NCI-H446 (cell line): ENCODE measurements at places on chromosomes 16 and 17.

GRCh38 chr17:46732754-46733398, 85.6 kb downstream of the WNT3 start:
- DNase-seq: no peak

DNA sequence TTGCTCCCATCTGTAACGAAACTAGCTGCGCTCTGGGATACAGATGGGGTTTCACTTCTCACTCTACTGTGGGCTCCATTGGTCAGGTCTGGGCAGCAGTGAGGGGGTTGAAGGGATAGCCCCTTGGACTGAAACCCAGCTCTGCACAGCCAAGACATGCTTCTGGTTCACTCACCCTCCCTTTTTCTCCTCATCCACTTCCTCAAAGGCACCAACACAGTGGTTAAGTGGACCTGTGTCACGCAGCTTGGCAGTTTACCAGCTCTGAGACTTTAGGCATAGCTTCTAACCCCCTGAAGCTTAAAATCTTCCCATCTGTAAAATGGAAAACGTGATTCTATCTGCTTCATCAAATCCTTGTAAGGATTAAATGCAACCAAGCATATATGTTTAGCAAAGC, 11.5 kb upstream of the KRT38 start:
- no peak for DNase-seq

GRCh38 chr17:55314784-55315491, 50.2 kb downstream of the HLF start:
- no peak for DNase-seq

- no peak for DNase-seq
These were observed 33.0 kb downstream of the USP10 start for GRCh38 chr16:84732674-84733352.

GRCh38 chr16:23960081-23960885, 124.5 kb downstream of the PRKCB start:
- no peak for DNase-seq

GRCh38 chr17:81863123-81863675, 2.9 kb upstream of the P4HB start:
- DNase-seq: no peak

DNA sequence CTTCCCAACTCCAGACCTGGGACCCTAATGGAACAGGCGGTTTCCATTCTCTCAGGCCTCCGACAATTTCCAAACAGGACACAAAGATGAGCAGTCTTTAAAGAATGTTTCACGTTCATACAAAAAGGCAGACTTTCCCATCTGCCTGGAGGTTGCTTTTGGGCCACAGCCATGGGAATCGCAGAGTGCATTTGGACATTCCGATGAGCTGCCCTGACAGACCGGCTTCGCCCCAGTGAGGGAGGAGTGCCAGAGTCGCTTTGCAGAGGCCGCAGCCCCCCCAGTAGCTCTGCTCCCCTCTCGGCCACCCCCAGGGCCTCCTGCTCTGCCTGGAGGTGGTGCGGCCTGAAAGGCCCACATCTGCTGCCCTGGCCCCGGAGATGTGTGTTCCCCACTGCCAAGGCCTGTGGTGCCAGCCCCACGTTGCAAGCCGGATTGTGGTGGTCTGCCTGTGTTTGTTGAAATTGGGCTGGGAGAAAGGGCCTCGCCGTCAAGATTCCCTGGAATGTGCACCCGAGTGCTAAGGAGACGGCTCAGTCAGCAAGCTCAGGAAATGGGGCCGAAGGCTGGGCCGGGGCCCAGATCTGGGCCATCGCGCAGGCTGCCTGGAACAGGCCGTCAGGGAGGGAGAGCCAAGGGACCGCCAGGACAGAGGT, 89.8 kb downstream of the C16orf95 start:
- no peak for DNase-seq

GRCh38 chr16:5506021-5506420, 408.4 kb upstream of the EEF2KMT start:
- DNase-seq: no peak

GRCh38 chr16:85185303-85186100, 73.2 kb upstream of the CIBAR2 start:
- no peak for DNase-seq

- no peak for DNase-seq
These were observed 36.8 kb downstream of the PRMT7 start for GRCh38 chr16:68347605-68348004.

DNA sequence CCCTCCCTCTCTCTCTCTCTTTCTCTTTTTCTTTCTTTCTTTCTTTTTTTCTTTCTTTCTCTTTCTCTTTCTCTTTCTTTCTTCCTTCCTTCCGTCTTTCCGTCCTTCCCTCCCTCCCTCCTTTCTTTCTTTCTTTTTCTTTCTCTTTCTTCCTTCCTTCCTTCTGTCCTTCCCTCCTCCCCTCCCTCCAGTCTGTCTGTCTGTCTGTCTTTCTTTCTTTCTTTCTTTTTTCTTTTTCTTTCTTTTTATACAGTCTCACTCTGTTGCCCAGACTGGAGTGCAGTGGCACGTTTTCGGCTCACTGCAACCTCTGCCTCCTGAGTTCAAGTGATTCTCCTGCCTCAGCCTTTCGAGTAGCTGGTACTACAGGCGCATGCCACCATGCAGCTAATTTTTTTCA, 14.4 kb downstream of the CA4 start:
- DNase-seq: no peak

DNA sequence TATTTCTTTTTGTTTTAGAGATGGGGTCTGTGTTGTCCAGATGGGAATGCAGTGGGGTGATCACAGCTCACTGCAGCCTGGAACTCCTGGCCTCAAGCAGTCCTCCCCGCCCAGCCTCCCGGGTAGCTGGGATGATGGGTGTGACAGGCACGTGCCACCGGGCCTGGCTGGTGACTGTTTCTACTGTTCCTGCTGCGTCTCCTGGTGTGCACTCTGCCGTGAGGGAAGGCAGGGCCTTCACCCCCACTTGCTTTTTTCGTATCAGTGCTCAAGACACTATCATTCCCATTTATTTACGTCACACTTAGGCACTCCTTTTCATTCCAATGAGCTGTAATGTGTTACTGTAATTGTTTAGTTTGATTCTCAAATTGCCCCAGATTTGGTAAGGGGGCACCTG, 25.3 kb upstream of the PVALEF start:
- no peak for DNase-seq

DNA sequence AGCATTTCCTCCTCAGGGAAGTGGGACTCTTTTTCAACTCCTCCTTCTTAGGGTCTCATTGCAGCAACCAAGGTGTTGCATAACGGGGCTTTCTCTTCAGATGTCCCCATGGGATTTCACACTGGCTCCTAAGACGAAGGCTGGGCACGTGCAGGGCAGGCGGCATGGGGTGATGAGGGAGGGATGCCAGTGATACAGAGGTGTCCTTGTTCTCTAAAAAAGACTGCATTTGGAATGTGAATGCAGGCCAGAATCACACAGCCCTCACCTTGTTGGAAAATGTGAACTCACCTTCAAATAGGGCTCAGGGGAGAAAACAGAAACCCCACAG, 105.6 kb downstream of the XYLT1 start:
- no peak for DNase-seq

DNA sequence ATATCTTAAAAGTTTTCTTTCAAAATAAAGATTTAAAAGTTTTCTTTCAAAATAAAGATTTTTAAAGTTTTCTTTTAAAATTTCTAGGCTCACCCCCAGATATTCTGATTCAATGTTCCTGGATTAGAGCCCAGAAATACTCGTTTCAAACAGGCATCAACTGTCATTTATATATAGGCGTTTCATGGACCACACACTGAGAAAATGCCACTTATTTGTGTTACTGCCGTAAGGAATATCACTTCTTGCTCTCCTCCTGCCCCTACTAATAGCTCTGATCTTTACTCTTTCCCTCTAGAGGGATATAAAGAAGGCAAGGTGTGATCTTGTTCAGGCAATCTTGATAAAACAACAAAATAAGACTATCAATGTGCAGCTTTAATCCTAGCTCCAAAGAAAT, 1324.1 kb downstream of the CDH8 start:
- DNase-seq: no peak

DNA sequence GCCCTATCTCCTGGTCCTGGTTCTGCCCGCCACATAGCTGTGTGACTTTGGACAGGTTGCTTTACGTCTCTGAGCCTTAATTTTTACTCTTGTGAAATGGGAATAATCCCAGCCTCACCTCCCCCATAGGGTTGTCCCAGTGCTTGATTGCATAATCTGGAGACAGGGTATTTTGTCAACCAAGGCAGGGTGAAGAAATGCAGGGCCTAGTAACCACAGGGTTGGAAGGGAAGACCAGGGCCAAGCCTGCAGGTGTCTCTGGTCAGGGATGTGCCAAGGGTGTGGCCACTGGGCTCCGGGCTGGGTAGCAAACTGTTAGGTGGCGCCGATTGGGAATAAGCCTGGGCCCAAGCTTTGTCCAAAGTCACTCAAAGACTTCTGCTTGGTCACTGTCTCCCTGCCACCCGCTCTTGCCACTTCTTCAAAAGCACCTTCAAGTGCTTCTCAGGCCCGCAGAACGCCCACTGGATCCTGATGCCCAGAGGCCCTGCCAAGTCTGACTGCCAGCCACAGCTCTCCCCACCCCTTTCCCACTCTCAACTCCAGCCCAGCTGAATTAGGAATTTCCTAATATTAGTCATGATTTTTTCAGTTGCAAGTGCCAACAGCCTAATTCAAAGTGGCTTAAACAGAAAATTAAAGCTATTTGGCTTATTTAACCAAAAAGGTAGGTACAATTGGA, 20.6 kb upstream of the COL1A1 start:
- DNase-seq: no peak

DNA sequence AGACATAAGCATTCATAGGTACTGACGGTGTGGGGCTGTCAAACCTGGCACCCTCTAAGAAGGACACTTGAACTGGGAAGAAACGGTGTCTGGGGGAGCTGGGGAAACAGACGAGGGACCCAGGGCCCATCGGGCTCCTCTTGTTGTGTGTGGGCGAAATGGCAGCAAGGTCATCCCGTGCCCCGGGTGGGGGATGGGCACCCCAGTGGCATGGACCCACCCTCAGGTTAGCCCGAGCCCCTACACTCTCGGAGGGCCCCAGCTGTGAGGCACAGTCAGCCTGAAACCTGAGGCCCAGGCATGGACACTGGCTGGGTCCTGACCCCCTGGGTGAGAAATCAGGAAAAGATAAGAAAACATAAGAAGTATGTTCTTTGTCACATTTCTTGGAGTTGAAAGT, 57.1 kb downstream of the MYO18A start:
- DNase-seq: no peak

GRCh38 chr16:53886482-53887378, 182.8 kb downstream of the FTO start:
- DNase-seq: no peak

DNA sequence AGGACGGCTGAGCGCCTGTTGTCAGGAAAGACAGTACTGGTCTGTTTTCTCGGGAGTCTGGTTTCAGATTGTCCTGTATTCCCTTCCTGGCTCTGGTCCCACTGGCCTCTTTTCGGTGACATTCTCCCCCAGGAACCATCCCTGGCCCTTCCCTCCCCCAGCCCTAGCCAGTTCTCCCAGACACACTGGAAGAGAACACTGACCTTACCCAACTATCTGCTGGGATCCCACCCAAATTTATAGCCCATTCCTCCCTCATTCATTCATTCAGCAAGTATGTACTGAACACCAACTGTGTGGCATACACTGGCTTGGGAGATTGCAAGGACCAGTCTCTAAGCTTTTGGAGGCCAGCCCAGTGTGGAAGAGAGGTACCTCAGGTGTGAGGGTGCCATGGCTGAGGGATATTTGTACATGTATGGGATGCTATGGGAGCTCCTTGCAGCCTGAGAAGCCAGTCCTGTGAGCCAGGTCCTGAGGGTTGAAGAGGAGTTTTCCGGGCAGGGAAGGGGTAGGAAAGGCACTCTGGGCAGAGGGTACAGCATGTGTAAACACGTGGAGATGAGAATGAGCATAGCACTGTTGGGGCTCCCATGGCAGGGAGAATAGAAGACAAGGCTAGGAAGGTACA, 5.2 kb downstream of the RND2 start:
- DNase-seq: no peak

- no peak for DNase-seq
These were observed 56.0 kb downstream of the ABAT start for GRCh38 chr16:8730335-8730915.

DNA sequence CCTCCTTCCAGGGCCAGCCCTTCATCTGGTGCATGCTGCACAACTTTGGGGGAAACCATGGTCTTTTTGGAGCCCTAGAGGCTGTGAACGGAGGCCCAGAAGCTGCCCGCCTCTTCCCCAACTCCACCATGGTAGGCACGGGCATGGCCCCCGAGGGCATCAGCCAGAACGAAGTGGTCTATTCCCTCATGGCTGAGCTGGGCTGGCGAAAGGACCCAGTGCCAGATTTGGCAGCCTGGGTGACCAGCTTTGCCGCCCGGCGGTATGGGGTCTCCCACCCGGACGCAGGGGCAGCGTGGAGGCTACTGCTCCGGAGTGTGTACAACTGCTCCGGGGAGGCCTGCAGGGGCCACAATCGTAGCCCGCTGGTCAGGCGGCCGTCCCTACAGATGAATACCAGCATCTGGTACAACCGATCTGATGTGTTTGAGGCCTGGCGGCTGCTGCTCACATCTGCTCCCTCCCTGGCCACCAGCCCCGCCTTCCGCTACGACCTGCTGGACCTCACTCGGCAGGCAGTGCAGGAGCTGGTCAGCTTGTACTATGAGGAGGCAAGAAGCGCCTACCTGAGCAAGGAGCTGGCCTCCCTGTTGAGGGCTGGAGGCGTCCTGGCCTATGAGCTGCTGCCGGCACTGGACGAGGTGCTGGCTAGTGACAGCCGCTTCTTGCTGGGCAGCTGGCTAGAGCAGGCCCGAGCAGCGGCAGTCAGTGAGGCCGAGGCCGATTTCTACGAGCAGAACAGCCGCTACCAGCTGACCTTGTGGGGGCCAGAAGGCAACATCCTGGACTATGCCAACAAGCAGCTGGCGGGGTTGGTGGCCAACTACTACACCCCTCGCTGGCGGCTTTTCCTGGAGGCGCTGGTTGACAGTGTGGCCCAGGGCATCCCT, 7.4 kb downstream of the NAGLU start:
- DNase-seq: no peak

GRCh38 chr16:56041556-56042140, 149.6 kb upstream of the GNAO1 start:
- DNase-seq: peak; percentile 16

DNA sequence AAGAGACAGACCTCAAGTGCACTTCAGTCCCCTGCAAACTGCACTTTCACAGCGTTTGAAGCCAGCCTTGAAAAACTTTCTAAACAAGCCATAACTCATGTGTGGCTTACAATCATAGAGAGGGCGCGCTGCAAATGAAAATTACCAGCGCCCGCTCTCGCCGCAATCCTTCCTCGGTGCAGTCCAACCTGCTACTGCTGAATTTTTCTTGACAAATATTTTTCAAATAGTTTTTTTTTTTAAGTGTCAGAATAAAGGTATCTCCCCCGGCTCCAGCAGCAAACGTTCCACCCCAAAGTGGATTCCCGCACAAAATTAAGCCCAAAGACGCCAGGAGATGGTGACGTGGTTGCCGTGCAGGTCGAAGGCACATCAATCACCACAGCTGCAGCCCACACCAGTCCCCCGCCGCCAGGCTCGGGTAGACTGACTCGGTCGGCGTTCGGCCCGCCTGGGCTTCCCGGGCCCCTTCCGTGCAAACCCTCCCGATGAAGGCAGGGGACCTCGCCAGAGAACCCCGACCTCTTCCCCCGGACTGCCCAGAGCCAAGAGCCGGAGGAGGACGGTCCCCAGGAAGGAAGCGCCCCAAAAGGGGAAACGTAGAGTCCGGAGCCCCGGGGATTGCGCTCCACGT, 630 bp downstream of the GRB2 start:
- peak; percentile 49 for DNase-seq
